ENCODE measurements at places on chromosomes 11 and 22.
A peak's percentile ranks its signal among the peaks of the same experiment; 100 is the strongest.

GRCh38 chr11:13674799-13675509, 6.5 kb downstream of the FAR1 start:
- no peak for DNase-seq

DNA sequence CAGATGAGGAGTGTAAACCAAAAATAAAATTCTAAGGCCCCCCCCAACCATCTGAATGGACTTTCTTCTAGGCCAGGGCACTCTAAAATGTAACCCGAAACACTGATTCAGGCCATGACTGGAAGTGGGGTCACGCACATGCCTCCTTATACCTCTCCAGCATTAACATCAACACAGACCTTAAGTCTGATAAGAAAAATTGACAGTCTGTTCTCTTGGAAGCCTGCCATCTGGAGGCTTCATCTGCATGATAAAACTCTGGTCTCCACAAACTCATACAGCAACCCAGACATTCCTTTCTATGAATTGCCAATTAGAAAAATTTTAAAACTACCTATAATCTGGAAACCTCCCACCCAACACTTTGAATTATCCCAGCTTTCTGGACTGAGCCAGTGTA, 3.9 kb upstream of the SERGEF start:
- no peak for DNase-seq

GRCh38 chr11:60221181-60221580, 21.8 kb downstream of the MS4A4E start:
- no peak for DNase-seq

DNA sequence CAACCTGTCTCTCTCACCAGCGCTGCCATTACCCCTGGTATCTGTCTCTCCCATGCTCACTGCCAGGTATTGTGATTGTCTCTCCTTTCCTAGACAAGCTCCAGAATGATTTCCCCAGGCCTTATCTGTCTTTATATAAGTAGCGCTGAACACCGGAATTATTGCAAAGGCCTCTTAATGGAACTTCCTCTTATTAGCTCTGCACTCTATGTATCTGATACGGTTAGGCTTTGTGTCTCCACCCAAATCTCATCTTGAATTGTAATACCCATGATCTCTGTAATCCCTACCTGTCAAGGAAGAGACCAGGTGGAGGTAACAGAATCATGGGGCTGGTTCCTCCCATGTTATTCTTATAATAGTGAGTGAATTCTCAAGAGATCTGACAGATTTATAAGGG, 39.3 kb downstream of the DDI1 start:
- DNase-seq, result no peak

- no peak for DNase-seq
Observed at GRCh38 chr11:44407211-44407996, 97.5 kb upstream of the ALX4 start.

DNA sequence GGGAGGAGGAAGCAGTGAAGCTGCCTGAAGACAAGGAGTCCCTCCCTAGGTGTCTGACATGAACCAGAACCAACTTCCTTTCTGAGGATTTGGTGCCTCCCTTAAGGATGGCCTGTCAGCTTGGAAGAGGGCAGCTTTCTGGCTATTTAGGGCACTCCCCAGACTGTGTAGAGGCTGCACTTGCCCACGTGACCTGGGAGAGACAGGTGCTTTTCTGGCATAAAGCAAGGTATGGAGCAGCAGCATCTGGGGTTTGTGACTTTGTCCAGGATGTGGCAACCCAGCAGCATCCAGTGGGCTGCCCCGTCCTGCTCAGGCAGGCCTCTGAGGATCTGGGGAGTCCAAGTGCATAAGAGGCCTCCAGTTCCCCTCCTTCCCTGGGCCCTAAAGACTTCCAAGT, 42.0 kb upstream of the TLCD5 start:
- DNase-seq, result no peak

GRCh38 chr11:12674936-12675696, 895 bp downstream of the TEAD1 start:
- DNase-seq, result peak; percentile 32

- DNase-seq, result no peak
Observed at GRCh38 chr11:7449211-7449840, 36.0 kb upstream of the OLFML1 start.

- no peak for DNase-seq
Observed at GRCh38 chr11:32137869-32138268, 47.0 kb downstream of the RCN1 start.

GRCh38 chr11:118621071-118621783, 13.8 kb downstream of the PHLDB1 start:
- DNase-seq, result peak; percentile 89

GRCh38 chr11:33162831-33163230, 1.6 kb upstream of the CSTF3 start:
- DNase-seq, result no peak

- DNase-seq, result no peak
Observed at GRCh38 chr11:16891165-16891564, 123.0 kb downstream of the PLEKHA7 start.

DNA sequence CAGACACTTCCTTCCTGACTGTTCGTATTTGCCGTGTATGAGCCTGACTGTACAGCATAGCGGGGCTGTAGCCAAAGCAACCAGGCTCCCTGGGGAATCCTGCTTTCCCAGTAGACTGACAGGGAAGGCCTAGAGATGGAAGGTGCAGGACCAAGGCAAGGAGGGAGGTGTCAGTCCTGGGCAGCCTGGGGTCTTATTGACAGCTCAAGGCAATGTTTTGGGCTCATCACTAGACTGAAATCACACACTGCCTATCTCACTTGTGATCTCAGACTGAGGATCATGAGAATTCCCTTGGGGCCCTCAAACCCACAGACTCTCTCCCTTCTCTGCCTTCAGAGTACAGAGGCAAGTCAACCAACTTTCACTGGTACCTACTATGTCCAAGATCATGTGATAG, 346.8 kb upstream of the NARS2 start:
- DNase-seq, result no peak

- DNase-seq, result no peak
Observed at GRCh38 chr22:48240935-48241230, 1478.4 kb downstream of the TBC1D22A start.

GRCh38 chr11:116428638-116428975, 344.2 kb downstream of the BUD13 start:
- no peak for DNase-seq

DNA sequence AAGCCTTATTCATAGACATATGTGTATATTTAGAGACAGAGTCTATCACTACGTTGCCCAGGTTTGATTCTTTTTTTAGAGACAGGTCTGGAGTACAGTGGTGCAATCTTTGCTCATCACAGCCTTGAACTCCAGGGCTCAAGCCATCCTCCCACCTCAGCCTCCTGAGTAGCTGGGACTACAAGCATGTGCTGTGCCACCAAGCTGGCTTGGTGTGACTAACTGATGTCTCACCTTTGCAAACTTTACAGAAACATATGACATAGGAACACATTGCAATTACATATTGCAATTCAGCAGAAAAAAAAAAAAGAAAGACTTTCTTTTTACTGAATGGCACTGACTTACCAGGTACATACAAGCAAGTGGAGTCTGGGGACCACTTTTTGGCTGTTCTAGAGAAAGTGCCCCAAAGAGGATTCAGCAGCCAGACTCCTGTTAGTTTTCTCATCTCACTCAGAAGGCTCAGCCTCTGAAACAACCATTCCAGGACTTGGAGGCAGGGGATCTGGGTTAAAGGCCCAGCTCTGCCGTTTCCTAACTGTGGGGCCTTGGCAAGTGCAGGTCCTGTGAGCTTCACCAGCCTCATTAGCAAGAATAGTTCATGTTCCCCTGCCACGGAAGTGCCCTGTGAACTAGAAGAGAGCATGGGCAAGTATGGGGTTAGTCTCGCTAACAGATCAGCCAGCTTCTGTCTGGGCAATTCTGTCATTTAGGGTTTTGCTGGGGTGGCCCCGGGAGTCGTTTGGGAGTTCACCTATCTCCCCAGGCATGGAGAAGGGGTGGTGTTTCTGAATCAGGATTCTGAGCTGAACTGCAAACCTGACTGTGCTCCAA, 11.3 kb upstream of the NFAM1 start:
- no peak for DNase-seq

DNA sequence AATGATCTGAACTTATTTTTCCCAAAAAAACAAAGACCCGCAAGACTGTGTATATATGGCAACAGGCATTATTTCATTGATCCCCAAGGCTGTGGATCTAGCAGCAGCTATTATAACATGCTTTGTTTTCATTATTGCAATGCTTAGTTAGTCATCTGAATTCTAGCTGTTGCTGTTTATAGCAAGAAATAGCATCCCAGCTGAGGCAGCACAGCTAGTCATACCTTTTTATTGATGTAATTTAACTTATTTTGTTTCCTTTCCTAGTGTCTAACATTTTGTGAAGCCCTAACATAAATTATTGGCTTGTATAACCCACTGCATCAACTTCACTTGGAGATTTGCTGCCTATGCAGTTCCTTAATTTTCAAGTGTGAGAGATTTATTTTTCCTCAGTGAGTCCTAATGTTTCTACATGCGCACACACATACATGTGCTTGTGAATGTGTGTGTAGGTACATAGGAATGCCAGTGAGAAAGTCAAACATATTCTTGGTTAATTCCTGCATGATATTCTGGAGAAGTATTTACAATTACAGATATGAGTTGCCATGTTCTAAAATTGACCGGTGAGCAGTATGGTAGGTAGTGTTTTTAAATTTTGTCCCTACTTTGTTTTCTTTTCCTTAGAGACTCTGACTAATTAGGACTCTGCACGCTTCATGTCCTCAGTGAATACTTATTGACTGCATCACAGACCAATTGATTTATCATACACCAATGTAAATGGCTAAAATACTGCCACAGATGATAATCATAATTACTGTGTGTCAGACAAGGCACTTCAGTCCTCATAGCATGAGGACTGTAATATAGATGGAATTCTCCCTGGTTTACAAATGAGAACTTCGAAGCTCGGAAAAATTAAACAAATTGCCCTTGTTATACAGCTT, 119.3 kb downstream of the WNT11 start:
- DNase-seq, result no peak

- DNase-seq, result no peak
Observed at GRCh38 chr11:21825127-21825526, 367.8 kb upstream of the ANO5 start.

GRCh38 chr11:45500451-45500850, 165.0 kb downstream of the CHST1 start:
- no peak for DNase-seq

DNA sequence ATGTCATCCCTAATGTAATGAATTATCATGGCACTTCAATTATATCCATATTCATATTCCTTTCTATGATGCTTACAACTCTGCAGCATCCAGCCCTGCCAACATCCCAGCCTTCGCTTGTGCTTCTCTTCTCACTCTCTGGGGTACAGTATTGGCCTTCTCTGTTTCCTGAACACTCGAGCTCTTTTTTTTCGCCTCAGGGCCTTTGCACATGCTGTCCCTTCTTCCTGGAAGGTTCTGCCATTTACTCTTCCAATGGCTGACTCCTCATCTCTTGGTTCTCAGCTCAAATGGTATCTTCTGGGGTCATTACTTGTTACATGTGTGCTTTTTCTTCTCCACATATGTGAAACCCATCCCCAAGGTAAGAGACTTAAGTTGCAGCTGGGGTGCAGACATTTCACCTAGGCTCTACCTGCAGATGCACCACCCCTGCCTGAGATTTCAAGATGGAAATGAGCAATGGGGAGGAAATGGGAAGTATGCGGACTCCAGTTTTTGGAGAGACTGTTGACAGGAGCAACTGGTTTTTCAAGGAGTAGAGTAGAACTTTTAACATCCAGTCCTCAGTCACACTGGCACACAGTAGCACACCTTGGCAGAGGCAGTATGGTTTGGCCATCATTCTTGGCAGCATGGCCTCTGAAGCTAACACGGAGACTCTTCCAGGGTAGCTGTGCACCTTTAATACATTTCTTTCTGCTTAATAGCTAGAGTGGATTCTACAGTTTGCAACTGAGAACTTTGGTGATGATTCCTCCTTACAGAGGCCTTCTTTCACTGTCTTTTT, 42.4 kb upstream of the DMC1 start:
- DNase-seq, result no peak

DNA sequence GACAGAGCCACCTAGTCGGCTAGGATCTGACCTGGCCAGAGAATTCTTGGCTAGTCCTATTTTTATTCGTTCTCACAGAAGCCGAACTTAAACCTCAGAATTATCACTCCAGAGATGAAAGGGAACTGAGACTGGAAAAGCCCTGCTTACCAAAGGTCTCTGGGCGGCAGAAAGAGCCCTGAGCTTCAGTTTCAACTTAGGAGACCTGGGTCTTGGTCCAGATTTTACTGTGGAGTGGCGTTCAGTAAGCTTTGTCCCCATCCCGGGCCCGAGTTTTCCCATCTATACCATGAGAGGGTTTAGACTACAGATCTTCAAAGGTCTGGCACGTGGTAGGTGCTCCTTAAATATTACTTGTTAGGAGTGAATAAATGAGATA, 516 bp downstream of the NEU3 start:
- no peak for DNase-seq

- DNase-seq, result no peak
Observed at GRCh38 chr11:20075627-20076026, 84.6 kb downstream of the DBX1 start.

- no peak for DNase-seq
Observed at GRCh38 chr11:46125284-46125683, 4.0 kb upstream of the PHF21A start.

GRCh38 chr11:120526241-120526640, 14.7 kb downstream of the GRIK4 start:
- no peak for DNase-seq

DNA sequence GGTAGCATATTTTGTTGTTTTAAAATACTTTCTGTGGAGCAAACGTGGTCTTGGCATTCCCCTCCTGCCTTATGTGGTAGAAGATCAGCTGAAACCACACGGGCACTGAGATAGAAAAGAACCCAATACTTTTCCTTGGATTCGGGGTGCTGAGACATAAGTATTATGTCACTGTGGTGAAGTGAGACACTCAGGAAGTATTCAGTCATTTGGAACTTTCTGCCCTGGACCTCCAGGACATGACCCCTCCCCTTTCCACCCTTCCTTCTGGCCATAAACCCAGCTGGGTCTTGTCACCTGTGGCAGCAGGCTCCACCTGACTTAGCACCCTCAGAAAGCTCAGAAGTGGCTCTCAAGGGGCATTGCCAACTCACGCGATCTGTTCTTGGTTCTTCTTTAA, 123.4 kb downstream of the SWAP70 start:
- DNase-seq, result no peak

- no peak for DNase-seq
Observed at GRCh38 chr11:134537296-134537695, 125.3 kb upstream of the B3GAT1 start.

Data from NCI-H2081 (cell line).